ENCODE measurements at places on chromosomes 11 and 22. TPM values are rescaled to one million over a fixed set of nuclear protein-coding genes. Genes with fewer than 3 reads are reported as not detected.

OR51I1 gene
- total RNA-seq: not detected

BARX2 gene
- total RNA-seq: not detected

PGR gene
- not detected for total RNA-seq

GRM5 gene
- not detected for total RNA-seq

GRCh38 chr22:17732251-17732854 lies 41.9 kb downstream of the BID start:
- DNase-seq: no peak

DNA sequence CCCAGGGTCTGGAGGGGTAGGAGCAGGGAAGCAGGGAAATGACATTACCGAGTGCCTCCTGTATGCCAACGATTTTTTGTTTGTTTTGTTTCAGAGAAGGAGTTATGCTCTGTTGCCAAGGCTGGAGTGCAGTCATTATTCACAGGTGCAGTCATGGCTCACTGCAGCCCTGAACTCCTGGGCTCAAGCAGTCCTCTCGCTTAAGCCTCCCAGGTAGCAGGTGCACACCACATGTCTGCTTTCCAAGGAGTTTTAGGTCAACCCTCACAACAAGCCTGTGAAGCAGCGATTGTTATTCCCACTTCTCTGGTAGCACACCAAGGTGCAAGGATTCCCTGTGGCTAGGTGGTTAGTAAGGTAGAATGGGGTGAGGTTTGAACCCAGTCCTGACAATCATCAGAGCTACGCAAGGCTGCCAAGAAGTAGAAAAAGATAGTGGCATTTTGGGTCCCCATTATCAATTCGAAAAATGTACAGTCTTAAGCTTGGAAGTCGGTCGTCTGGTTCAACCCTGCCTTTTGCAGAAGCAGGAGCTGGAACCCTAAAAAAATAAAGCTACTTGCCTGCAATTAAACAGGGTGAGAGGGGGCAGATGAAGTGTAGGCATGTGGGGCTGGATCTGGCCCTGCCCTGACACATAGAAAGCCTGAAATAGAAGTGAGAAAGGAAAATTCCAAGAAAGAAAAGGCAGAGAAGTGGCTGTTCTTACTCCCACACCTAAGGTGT lies 9.1 kb downstream of the UCP3 start:
- DNase-seq: no peak

DNA sequence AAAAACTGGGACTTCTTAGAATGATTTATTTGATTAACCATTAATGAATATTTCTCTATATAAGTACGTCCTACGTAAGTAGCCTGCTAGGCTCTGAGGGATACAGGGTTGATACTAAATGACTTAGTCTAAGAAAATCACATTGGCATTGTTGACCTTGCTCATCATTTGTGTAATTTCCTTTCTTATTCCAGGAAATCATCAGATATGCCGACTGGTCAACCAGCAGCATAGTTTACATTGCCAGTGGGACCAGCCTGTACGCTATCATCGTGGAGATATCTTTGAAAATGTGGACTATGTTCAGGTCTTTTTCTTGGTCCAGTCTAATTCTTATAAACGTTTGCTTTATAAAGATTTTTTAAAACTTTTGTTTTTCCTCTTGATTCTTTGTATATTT lies 42.5 kb downstream of the TTC17 start:
- DNase-seq: no peak
